RCC 7860 (cell line): ENCODE measurements at places on chromosomes 7 and 10.
A peak's percentile ranks its signal among the peaks of the same experiment; 100 is the strongest.

GRCh38 chr10:12595936-12596576, 246.7 kb downstream of the CAMK1D start:
- no peak for DNase-seq

- DNase-seq: no peak
These were observed 592.0 kb downstream of the TYW1 start for GRCh38 chr7:67588631-67589030.

DNA sequence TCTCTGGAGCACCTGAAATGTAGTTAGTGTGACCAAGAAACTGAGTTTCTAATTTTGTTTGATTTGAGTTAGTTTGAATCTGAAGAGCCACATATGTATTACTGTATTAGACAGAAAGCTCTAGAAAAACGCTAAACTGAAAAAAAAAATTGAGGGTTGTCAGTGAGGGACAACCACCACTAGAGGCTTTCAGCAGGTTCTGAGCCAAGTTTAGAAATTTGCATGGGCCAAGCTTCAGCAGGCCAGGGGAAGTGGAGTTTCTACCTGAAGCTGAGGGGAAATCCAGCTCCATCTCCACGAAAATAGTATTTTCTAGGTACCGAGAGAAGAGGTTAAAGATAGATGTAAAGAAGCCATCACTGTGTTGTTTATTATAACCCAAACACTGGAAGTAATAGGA, 77.9 kb upstream of the PLXNA4 start:
- DNase-seq: no peak

DNA sequence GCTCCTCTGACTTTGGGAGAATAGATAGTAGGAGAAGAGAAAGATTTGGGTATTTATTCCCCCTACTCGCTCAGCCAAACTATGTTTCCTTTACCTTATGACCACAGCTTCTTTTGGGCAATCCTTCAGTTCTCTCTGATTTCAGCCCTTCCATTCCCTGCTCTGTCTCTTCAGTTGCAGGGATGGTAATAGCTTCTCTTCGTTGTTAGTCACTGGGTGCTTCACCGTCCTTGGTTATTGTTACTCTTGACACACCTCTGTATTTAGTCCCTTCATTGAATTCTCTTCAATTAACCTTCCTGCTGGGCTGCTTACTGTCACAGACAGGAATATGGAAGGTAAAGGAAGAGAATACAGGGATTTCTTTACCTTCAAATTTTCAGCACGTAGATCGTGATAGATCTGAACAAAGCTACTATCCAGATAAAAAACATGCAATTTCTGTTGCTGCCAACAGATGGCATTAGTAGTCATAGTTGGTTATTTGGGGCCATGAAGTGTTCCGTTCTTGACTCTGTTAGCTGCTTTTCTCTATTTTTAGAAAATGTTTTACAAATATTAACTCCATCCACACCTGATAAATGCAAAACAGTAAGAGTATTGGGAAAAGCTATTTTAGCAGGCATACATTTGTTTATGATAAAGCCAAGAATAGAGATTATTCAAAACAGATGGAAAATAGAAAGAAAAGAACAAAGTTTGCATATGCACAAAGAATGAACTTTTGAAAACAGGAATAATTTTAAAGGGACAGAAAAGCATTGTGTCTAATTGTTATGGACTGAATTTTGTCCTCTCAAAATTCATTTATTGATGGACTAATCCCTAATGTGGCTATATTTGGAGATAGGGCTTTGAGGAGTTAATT, 14.0 kb upstream of the PTTG1IP2 start:
- peak; percentile 53 for DNase-seq

GRCh38 chr10:63819753-63820329, 298.6 kb downstream of the REEP3 start:
- DNase-seq: peak; percentile 21

DNA sequence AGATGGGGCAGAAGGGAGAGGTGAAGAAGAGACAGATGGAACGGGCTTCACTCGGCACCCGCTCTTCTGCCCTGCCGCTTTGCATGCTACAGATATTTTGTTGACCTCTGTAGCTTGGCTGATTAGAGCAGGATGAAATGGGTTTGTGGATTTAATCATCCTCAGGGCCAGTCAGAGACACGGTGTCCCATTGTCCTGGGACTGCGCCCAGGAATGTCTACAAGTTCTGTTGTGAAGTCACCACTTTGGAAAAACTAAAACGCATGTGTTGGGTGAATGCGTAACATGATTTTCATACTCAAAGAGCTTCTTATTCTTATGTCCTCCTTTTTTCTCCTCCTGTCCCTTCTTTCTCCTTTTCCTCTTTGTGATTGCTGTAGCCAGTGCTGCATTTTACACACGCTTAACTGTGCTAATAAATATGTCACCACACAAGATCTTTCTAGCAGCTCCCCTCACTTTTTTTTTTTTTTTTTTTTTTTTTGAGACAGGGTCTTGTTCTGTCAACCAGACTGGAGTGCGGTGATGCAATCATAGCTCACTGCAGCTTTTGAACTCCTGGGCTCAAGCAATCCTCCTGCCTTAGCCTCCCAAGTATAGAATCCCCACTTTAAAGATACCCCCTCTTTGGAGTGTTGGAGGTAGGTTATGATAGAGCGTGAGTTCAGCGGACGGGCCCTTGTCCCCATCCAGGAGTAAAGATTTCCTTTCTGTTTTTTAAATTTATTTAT, 3.4 kb downstream of the CPA4 start:
- DNase-seq: no peak
